ENCODE measurements at places on chromosomes 11 and 22. TPM values are rescaled to one million over a fixed set of nuclear protein-coding genes. Genes with fewer than 3 reads are reported as not detected.

The ESAM gene
- 24.0 TPM for total RNA-seq

The YPEL1 gene
- total RNA-seq, result 9.1 TPM

The MYO7A gene
- 3.9 TPM for total RNA-seq

The BTG4 gene
- 3.0 TPM for total RNA-seq

The RGL4 gene
- not detected for total RNA-seq

The AGBL2 gene
- total RNA-seq, result 5.1 TPM

The APOBEC3G gene
- total RNA-seq, result 6.6 TPM
